H9 (cell line): ENCODE measurements at places on chromosomes 5 and 9. TPM values are rescaled to one million over a fixed set of nuclear protein-coding genes. Genes with fewer than 3 reads are reported as not detected.

Gene SETD9
- total RNA-seq = 15.1 and 15.7 TPM in 2 replicates

Gene ZNG1F
- total RNA-seq = 13.4 and 14.5 TPM in 2 replicates

Gene MEF2C
- total RNA-seq = 0.11 and 0.20 TPM in 2 replicates

DNA sequence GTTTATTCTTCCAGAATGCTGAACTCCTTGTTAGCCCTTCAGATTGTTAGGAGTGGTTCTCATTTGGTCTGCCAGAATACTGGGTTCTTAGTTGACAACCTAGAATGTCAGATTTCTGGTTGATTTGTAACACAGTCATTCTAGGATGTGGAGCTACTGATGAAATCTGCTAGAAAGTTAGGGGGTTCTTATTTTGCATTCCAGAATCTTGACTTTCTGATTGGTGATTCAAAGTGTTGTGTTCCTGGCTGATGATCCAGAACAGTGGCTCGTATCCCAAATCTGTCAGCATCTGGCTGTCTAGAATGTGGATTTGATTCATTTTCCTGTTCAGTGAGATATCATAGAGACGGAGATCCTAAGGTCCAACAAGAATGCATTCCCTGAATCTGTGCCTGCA, 21.9 kb downstream of the PTGS1 start:
- no peak overlapping the region for H3K27ac ChIP-seq
- peaks cover 1% of the 10 kb centered on the region for H3K4me1 ChIP-seq
- H3K4me3 ChIP-seq = no peak overlapping the region
- H3K27me3 ChIP-seq = no peaks in the 10 kb centered on the region; the same call in 1 of the 2 replicates
- no peaks in the 10 kb centered on the region for H3K36me3 ChIP-seq

DNA sequence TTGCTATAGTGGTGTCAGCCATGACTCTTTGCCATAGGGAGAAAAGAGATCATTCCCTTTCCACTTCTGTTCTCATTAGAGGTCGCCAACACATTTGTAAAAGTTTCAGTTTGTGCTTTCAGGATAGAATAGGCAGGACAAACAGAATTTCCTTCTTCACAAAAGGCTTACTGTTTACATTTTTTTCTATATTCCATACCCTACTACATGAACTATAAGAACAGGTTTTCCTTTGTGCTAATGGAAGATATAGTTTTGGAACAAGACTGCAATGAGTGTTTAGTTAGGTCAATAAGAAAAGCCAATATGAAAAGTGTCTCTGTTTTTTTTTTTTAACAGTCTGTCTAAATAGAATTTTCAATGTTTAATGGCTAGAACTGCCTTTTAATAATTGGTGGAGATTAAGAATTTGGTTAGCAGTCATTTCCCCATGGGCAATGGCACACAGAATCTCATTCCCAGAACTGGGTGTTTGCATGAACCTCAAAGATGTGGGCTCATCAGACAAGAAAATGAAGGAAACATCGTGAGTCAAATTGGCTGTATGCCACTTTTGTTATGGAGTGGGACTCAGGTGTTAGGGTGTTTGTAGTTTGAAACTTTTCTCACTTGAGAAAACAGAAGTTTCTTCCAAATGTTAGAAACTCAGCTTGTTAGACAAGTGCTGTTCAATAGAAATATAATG, 75.2 kb upstream of the PRLR start:
- no peak overlapping the region for H3K27ac ChIP-seq
- H3K36me3 ChIP-seq = no peaks in the 10 kb centered on the region
- H3K4me3 ChIP-seq = no peak overlapping the region
- no peak for DNase-seq
- no peaks in the 10 kb centered on the region for H3K4me1 ChIP-seq

DNA sequence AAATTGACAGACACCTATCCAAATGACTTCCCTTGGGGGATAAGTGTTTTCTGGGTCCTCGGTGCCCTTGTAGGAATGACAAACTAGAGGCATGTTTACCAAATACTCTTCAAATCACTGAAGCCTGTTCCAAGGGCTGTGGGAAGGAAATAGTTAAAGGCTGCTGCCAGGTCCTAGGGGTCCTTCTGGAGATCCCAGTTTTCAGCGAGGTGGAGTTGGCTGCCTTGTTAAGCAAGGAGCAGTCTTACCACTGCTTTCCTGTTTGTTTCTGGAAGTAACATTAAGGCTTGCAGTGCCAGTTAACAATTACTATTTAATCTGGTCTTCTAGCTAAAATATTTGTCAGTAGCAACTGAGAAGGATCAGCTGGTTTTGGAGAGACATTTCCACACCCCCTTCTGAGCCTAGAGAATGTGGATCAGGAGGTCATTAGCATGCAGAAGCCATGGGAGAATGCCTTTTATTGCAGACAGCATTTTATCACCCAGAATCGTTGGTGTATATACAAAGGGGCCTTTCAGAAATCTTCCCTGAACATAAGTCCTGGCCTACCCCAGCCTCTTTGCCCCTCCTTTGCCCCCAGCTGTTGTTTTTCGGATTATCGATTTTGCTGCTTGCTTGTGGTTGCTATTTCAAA, 238.8 kb downstream of the DMAC1 start:
- H3K4me1 ChIP-seq = no peaks in the 10 kb centered on the region; the same call in 1 of the 2 replicates
- no peak for DNase-seq
- no peak overlapping the region for H3K27ac ChIP-seq
- no peaks in the 10 kb centered on the region for H3K27me3 ChIP-seq
- H3K4me3 ChIP-seq = no peak overlapping the region
- no peaks in the 10 kb centered on the region for H3K36me3 ChIP-seq

DNA sequence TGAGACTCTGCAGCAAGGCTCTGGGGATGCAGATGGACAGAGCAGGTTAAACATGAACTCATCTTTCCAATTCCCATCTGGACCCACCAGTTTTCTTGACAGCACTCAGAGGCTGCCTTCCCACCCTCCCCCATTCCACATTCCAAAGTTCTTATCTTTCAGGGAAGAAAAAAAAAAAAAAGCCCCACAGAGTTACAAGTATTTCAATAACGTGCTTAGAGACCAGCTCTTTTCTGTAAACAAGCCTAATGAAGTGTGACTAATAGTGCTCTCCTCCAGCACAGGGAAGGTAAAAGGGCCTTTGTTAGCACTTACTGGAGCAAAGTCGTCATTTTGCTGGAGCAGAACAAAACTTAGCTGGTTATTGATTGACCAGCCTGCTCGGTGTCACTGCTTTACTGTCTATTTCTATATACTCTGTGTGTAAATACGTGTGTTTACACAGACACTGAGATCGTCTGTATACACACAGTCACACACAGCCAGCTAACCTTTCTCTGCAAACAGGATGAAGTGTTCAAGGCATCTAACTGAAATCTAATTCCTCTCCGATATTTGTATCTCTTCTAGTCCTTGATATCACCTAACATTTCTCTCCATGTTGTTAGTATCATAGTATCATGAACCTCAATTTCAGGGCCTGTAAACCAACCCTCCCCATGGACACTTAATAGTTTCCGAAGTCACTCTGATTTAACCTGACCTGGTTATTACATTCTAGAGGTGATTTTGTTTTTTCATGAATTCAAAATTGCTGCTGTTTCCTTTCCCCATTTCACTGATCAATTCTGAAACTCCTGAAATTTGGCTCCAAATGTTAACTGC, 84.9 kb downstream of the ZNF608 start:
- peaks cover 25% of the 10 kb centered on the region; the same call in 1 of the 2 replicates for H3K4me1 ChIP-seq
- H3K4me3 ChIP-seq = peak overlapping the region; percentile 39
- H3K27ac ChIP-seq = peak overlapping the region; percentile 37
- H3K27me3 ChIP-seq = no peaks in the 10 kb centered on the region
- no peak for DNase-seq
